Activated naive CD4-positive, alpha-beta T cell (primary cell): ENCODE measurements at places on chromosomes 1 and 21.

DNA sequence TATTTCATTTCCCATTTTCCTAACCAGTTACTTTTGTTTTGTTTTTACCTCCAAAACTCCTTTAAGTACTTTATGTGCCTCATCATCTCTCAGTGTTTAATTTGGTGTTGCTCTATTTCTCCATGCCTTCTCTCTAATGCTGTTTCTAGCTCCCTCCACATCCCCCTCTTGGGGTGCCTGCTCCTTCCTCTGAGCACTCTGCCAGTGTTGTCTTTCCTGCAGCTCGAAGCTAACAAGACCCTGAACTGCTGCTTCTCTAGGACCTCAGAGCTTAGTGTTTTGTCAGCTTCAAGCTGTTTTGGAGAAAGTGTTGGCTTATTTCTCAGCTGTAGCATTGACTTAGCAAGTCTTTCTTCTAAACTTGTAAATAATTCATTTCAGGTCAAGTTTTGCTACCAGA, 290.6 kb downstream of the DPYD start:
- DNase-seq = no peak

- DNase-seq = no peak
Measured at GRCh38 chr1:23902321-23903278, 10.6 kb downstream of the CNR2 start.

DNA sequence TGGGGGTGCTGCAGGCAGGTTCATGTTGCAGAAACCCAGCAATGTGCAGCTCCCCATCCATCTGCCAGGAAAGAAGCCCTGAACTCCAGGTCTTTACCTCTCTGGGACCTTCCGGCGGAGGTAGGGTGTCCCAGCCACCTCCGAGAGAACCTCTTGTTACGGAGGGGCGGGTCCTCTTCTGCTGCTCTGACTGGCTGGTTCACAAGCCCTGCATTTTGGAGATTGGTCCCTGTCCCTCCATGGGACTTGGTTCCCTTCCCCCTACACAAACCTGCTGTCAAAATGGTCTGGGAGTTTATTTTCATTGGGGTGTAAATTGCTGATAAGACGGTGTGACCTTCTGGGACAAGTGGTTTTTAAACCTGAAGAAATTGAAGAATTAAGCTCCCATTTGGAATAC, 8.0 kb upstream of the CELSR2 start:
- no peak for DNase-seq

- no peak for DNase-seq
Measured at GRCh38 chr1:194829492-194829891, 1643.1 kb upstream of the B3GALT2 start.
